ENCODE measurements at places on chromosomes 6 and 20.

DNA sequence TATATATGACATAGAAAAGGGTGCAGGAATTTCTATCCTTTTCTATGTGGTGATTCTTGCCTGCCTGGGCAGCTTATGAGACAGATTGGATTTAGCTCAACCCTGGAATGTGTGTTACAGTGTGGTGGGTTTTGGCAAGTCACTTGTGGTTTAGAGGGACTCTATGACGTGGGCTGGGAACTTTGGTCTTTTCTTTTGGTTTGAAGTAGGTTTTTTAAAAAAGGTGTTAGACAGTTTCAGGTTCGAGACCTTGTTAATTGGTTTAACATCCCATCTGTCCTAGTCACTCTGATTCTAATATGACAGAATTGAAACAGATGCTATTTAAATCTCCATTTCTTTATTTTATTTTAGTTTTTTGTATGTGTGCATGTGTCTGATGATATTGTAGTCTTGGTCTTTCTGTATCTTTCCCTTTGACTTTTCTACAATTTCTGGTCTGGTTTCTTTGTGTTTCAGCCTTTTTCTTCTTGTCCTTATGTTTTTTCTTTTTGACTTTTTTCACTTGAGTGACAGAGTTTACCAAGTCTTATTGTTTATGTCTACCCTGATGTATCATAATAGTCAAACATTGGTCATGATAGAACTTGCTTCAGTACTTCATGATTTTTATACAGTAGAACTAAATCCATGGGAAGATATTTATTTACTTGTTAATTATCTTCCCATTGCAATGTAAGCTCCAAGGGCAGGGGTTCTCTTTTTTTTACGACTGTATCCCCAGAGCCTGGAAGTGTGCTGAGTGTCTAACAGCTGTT lies 174.3 kb downstream of the CDKAL1 start:
- DNase-seq, result peak; percentile 55

GRCh38 chr6:127518710-127519468 lies at the start of gene MTCL3:
Gene MTCL3 (minus strand): TSS chr6:127519335.
- DNase-seq, result peak; percentile 76

DNA sequence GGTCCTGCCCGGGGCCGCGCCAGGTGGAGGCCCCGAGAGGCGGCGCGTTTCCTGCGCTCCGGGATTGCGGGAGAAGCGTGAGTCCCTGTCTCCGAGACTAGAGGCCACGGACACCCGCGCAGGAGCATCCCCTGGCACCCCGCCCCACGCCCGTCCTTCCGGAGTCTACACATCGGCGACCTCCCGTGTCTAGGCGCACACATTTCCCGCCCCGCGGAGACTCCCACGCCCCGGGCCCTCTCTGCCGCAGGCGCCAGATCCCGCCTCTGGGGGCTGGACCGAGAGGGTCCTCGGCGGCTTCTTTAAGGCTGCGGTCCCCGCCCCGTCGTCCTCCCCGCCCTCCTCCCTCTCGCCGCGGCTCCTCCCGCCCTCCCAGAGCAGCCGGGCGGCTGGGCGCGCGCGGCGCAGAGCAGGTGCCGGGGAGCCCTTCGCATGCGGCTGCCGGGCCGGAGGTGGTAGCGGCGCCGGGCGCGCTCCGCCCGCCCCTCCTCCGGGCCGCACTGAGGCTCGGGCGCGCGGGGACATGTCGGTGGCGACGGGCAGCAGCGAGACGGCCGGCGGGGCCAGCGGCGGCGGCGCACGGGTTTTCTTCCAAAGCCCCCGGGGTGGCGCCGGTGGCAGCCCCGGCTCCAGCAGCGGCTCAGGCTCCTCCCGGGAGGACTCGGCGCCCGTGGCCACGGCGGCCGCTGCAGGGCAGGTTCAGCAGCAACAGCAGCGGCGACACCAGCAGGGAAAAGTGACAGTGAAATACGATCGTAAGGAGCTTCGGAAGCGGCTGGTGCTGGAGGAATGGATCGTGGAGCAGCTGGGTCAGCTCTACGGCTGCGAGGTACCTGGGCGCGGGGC lies at the start of gene PPP1R14C:
Gene PPP1R14C, plus strand, starts transcription at position 375 of the 846 bp plus-strand sequence. Its CDS starts 149 bp downstream, at position 524.
- peak; percentile 57 for DNase-seq

GRCh38 chr20:10649797-10650160 lies 24.0 kb downstream of the JAG1 start:
- DNase-seq, result no peak

DNA sequence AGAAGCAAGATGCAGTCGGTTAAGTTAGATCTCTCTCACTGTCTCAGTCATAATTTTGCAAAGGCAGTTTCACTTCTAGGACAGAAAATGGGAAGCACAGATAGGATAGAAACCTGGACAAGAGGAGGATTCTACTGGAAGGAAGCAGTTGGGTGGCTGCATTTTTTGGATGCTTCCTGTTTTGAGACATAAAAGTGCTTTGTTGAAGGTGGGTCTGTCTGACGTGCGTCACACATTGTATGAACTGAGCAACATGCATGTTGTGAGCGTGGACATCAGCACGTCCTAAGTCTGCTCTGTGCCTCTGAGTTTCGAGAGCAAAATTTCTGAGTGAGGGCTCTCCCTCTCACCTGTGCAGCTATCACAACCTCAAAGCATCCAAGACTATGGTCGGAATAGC lies 68.7 kb upstream of the SNX9 start:
- DNase-seq, result no peak

GRCh38 chr6:148508401-148509041 lies 165.9 kb downstream of the SASH1 start:
- DNase-seq, result no peak

DNA sequence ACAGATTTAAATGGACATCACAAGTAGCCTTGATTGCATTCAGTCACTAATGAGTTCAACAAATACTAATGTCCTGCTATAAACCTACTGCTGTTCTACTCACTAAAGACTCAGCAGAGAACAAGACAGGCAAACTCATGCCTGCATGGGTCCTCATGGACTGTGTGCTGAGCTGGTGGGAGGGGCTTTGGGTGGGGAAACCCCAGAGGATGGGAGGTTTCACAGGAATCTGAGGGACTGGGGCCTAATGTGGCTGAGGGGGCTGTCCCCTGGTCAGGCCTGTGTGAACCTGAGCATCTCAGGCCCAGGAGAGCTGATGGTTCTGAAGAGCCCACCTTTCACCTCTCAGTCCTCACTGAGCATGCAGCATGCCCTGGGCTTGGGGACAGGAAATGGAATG lies 1.4 kb downstream of the CST8 start:
- peak; percentile 42 for DNase-seq

- DNase-seq, result peak; percentile 70
Observed at GRCh38 chr6:118660218-118660569, 8.8 kb upstream of the CEP85L start.

- DNase-seq, result no peak
Observed at GRCh38 chr6:20978151-20978614, 443.9 kb downstream of the CDKAL1 start.

DNA sequence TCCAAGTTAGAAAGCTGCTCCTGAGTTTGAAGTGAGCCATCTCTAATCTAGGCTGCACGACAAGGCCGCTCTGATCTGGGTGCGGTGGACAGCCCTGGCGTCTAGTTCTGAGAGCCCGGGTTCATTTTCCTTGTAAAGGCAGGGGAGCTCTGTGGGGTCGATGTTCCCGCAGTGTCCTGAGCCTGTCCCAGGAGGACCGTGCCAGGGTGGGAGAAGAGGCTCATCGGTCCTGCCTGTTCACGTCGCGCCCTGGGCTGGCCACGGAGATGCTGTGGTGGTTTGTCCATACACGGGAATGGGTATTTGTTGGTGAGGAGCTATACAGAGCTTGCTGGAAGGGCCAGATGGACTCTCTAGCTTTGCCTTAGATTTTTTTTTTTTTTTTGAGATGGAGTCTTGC lies 27.0 kb downstream of the PSMG4 start:
- DNase-seq, result no peak

DNA sequence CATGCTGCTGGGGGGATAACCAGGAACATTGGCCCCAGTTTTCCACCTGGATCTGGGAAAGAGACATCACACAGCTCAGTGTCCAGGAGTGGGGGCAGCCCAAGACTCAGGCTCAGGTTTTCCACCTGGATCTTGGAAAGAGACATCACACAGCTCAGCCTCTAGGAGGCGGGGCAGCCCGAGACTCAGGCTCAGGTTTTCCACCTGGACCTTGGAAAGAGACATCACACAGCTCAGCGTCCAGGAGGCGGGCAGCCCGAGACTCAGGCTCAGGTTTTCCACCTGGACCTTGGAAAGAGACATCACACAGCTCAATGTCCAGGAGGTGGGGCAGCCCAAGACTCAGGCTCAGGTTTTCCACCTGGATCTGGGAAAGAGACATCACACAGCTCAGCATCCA lies 361.6 kb downstream of the THBS2 start:
- DNase-seq, result no peak

DNA sequence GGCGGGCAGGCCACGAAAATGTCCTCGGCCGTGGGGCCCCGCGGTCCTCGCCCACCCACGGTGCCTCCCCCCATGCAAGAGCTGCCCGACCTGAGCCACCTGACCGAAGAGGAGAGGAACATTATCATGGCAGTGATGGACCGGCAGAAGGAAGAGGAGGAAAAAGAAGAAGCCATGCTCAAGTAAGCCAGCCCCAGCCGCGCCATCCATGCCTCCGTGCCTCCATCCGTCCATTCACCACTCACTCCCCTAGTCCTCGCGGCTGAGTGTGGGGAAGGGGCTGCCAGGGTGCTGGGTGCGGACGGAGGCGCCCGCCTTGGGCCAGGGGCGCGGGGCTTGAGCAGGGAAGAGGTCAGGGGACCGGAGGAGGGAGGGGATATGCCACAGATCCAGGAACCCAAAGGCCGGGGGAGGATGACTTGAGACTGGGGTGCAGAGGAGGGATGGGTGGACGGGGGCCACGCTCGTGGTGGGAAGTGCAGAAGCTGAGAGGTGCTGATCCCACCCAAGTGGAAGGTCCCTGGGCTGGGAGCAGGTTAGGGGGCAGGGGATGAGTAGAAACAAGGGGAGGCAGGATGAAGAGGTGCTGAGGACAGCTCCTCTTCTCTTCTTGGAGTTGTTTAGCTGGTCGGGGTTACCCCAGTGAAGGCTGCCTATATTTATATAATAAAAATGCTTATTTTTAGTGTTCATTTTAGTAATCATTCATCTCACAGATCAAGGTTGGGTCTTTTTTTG lies 825 bp downstream of the RIMS1 start:
- no peak for DNase-seq

DNA sequence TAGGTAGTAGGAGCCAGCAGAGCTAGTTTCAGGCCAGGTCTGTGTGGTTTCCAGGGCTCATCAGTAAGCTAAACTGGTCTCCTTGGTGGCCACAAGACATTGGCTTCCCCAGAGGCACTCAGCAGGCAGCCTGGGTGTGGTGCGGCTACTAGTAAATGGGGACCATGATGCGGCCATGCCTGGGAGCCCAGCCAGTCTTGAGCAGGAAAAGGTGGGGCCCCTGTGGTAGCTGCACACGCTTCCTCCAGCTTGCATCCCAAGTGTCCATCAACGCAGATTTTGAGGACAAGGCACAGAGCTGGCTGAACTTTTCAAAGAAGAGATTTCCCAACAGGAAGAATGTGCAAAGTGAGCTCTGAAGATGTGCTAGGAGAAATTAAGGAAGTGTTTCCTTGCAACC lies 107.4 kb upstream of the NAA20 start:
- DNase-seq, result no peak

- DNase-seq, result no peak
Observed at GRCh38 chr20:46930640-46931339, 36.1 kb downstream of the EYA2 start.

GRCh38 chr6:17972978-17973622 lies 14.3 kb downstream of the KIF13A start:
- DNase-seq, result no peak

- DNase-seq, result no peak
Observed at GRCh38 chr6:30940361-30940986, at the start of gene MUCL3. Gene MUCL3 (plus strand): TSS chr6:30940973. CDS start chr6:30941000, 27 bp downstream.

DNA sequence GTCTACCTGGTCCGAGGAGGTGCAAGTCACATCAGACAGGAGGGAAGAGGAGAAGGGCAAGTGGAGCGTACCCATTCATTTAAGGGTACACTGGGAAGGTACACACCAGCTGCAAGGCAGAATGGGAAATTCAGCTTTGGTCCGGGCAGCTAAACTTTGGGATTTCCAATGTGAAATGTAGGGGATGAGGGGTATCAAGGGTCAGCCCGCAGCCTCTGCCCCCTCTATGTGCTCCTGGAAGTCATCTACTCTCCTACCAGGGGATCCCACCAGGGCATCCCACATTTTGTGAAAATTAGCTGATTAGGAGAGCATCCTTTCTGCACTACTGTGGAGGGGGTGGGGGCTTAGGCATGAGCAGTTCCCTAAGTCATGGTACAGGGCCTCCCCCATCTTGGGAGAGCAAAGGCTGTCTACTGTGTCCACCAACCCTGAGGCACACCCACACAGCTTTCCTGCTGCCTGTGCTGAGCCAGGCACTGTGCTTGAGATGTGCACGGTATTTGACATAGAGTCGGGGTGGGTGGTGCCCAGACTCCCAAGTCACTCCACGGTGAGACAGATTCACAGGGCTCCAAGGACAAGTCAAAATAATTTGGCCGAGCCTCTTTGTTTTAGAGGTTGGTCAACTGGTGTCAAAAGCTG lies 189.1 kb upstream of the SULF2 start:
- no peak for DNase-seq

DNA sequence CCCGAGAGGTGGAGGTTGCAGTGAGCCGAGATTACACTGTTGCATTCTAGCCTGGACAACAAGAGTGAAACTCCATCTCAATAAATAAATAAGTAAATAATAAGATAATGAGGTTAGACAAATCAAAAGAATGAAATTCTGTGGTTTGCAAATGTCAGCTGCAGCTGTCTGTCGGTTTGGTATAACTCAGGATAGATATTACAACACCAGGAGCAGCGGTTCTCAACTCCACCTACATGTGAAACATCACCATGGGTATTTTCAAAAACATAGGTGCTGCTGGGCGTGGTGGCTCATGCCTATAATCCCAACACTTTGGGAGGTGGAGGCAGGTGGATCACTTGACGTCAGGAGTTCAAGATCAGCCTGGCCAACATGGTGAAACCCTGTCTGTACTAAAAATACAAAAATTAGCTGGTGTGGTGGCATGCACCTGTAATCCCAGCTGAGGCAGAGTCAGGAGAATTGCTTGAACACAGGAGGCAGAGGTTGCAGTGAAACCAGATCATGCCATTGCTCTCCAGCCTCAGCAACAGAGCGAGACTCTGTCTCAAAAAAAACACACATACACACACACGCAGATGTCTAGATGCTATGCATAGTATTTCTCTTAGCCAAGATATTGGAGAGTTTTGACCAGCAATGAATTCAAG lies 126.1 kb upstream of the LAMP5 start:
- DNase-seq, result no peak

DNA sequence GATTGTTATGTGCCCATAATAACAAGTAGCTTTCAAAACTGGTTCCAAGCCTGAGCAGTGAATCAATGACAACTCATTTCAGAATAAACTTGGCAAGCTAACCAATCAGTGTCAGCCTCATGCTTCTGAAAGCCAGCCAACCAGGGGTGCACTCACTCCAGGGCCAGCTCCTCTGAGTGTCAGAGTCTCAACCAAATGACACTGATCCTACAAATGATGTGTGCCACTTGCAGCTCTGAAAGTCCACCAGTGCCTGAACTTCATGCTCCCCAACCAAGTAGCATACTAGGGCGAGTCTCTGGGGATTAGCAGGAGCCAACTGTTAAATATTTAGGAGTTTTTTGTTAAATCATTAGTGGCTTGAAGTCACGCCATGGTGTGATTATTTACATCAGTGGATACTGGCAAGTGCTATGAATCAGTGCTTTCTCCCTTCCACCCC lies 4.5 kb downstream of the IYD start:
- no peak for DNase-seq
